ENCODE measurements at places on chromosomes 16 and 17.

DNA sequence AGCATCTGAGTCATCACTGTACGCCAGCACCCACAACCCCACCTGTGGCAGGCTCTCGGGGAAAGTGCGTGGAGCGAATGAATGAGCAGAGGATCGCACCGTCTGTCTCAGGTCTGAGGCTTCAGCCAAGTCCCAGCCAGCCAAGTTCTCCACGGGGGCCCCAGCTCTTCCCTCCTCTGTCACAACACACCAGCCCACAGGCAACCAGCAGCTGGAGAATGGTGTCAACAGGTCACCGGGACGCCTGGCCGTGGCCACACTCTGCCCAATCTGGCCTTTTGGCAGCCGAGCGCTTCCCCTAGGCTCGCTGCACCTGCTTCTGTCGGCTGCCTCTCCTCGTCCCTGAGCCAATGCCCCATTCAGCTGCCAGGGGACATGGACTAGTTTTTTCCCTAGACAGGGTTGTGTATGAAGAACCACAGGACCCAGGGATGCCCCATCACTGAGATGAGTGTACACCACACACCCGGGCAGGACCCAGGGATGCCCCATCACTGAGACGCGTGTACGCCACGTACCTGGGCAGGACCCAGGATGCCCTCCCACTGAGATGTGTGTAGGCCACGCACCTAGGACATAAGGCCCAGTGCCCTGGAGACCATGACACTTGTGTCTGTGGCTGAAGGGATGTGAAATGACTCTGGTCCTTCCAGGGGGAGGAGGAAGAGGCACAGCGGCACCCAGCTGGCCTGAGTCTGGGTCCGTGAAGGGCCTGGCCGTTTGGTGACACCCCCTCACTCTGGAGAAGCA lies 52.8 kb downstream of the ABR start:
- DNase-seq = no peak

DNA sequence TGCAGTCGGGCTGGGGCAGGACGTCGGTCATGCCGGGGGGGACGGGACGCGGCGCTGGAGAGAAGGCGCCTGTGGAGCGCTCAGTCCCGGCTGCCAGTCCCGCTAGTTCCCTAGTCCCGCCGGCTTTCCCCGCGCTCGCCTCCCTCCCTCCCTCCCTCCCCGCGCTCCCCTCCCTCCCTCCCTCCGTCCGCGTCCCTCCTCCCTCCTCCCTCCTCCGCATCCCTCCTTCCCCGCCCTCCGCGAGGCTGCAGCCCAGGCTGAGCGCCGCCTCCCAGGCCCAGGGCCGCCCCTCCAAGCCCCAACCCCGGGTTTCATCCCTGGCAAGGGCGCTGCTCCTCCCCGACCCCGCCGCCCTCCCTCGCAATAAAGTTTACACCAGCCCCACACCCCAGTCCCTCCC lies 34.8 kb downstream of the TIMM22 start:
- DNase-seq = no peak

GRCh38 chr17:58310511-58311428 lies 17.8 kb downstream of the TSPOAP1 start:
- no peak for DNase-seq

DNA sequence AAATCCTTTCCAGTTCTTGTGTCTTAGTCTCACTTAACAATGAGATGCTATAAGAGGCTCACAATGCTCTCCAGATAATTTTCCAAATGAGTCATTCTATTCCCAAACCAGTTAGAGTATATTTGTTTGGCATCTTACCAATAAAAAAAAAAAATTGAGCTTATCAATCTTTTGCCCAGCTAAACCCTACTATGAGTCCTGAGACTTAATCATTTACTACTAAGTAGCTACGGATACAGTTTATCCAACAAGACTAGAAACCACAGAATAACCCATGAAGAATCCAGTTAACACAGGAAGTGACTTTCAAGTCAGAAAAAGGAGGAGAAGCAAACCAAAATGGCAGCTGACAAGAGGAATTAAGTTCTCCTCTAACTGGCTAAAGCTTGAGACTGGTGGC lies 330.3 kb upstream of the XYLT1 start:
- DNase-seq = no peak

- no peak for DNase-seq
Observed at GRCh38 chr17:4329838-4330237, 36.6 kb downstream of the UBE2G1 start.

GRCh38 chr17:67054011-67054591 lies 9.7 kb downstream of the CACNG1 start:
- DNase-seq = no peak

GRCh38 chr17:45123930-45124796 lies 8.2 kb downstream of the PLCD3 start:
- peak; percentile 85 for DNase-seq

GRCh38 chr17:55442953-55443683 lies 21.5 kb upstream of the MMD start:
- DNase-seq = no peak

GRCh38 chr16:27235055-27235937 lies 32.0 kb downstream of the KDM8 start:
- DNase-seq = peak; percentile 99

GRCh38 chr17:74544991-74545842 lies 698 bp downstream of the CD300C start:
- DNase-seq = no peak

DNA sequence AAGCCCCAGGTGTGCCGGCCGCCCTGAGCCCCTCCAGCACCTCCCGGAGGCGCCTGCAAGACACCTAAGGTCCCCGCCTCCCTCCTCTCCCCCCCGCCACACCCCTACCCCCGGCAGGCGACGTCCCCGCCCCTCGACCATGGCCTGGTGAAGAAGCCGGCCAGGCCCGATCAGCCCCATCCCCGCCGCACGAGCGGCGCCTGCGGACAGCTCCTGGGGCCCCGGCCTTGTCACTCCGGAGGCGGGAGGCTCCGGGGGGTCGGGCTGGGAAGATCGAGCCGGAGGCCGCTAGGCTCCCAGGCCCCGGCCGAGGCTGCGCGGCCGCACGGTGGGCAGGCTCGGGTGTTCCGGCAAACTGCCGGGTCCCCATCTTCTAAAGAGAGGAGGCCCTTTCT lies 405 bp upstream of the ACE start:
- DNase-seq = no peak

DNA sequence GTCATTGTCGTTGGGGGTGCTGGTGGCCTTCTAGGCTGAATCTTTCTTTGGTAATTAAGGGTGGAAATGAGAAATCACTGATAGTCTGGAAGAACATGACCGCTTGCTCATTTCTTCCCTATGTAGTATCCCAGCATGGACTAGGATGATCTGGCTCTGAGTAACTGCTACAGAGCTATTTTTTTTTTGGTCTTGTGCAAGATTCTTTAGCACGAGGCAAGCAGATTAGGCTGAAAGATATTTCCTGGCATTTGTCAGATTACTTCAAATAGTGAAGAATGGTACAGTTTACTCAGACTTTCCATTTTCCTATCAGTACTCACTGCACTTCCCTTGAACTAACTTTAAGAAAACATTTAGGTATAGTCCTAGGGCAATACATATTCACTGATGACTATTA lies 89.0 kb downstream of the SYCE1L start:
- no peak for DNase-seq

DNA sequence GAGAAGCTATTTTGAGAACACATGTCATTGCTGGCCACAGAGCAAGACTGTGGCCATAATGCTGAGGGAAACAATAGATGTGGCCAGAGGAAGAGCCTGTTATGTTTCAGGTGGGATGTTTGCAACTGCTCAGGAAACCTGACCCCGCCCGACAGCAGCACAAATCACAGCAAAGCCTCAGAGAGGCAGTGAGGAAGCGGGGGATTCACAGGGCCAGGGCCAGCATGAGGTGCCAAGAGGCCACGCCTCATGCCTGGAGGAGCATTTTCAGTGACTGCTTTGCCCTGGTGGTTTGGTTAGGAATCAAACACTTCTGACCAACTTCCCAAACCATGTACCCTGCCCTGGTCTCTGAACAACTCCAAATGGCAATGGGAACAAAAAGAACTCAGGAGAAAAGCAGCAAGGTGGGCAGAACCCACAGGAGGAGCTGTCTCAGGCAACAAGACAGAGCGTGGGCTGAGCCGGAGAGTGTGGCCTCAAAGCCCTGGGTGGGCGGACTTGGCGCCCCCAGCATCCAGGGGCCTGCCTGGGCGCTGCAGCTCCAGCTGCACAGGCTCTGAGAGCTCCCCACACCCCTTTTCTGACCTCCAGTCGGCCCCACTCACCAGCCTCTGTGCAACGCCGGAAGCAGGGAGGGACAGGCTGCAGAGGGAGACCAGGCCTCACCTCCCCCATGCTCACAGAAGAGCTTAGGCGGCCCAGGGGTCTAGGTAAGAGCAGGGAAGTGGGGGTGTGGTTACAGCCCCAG lies 20.6 kb downstream of the HIC1 start:
- no peak for DNase-seq

DNA sequence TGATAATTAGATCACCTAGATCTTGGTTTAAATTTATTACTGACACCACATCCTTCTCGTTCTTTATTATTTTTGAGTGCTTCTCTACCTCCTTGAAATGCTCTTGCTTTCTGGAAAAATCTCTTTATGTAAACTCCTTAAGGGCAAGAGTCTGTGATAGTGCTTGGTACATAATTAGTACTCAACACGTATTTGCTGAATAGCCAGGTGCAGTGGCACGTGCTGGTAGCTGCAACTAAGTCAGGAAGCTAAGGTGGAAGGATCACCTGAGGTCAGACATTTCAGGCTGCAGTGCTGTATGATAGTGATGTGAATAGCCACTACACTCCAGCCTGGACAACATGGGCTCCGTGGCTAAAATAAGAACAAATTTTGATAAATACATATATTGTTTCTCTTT lies 63.0 kb downstream of the PPM1E start:
- DNase-seq = no peak

DNA sequence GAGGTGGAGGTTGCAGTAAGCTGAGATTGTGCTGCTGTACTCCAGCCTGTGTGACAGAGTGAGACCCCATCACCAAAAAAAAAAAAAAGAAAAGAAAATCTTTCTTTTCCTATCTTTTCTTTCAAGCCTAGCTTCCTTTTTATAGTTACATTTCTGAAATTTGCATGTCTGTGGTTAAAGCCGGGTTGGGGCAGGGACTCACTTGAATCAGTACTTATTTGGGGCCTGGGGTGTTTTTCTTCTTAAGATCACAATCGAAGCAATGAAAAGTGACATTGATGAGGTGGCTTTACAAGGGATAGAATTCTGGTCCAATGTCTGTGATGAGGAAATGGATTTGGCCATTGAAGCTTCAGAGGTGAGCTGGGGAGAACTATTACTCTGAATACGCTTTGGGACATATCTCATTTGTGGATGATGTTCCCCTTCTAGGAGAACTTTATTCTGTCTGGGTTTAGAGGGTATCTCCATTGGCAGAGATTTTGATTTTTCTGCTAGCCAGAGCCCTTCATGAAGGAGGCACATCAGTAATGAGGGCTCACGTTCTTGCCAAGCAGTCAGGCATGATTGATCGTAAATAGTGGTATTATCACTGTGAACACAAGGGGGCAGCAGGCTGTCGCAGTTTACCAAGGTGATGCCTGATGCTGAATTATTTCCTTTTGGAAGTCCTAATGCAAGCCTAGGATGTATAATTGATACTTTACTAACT lies 14.3 kb downstream of the KPNB1 start:
- peak; percentile 78 for DNase-seq

GRCh38 chr16:6193718-6194117 lies 1096.1 kb upstream of the EEF2KMT start:
- DNase-seq = no peak

DNA sequence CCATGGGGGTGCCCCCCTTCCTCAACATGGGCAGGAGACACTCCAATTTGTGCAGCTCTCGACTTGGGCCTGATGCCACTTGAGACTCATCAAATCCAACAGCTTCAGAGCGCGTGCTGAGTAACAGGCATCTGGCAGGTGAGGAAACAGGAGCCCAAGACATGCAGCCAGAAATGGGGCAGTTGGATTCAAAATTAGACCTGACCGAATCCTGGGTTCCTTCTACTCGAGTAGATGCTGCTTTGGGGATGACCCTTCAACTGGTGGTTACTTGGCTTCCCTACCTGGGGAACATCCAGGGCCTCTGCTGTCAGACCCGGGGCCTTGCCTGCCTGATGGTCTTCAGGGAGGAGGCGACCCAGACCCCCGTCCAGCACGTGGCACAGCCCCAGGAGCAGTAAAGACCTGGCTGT lies 488 bp upstream of the NTN3 start:
- no peak for DNase-seq

DNA sequence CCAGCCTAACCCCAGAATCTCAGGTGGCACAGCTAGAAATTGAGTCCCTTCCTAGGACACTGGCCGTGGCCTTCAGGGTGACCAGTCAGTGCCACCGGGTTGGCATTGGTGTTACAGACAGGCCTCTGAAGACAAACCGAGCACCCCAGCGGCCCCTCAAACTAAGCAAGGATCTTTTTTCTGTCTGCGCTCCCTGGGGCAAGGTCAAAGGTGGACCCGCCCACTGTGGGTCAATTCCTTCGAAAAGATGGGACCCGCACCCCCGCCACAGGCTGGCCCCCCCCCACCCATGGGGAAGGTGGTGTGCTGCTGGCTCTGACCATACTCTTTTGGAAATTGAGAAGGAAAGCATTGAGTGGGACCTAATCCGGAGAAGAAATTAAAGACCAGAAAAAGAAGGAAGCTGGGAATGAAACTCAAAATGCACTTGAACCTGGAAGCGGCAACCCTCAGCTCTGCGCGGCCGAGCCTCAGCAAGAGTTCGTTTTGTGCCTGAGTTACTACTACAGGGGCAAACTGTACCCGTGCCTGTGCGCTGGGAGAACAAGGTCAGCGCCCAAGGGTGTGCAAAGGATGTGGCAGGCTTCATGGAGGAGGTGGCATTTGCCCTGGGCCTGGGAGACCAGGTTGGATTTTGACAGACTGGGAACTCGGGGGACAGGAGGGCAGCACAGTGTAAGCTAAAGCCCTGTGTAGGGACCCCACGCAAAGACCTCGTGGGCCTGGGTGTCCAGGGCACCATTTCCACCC lies 20.4 kb downstream of the TMC6 start:
- no peak for DNase-seq

- no peak for DNase-seq
Observed at GRCh38 chr16:1492082-1492922, 858 bp upstream of the TELO2 start.

- DNase-seq = no peak
Observed at GRCh38 chr16:89349947-89350633, 132.6 kb downstream of the ZNF778 start.

- no peak for DNase-seq
Observed at GRCh38 chr16:11892761-11893160, 23.0 kb downstream of the GSPT1 start.

- DNase-seq = no peak
Observed at GRCh38 chr17:48176471-48176855, 68.9 kb downstream of the SNX11 start.

- no peak for DNase-seq
Observed at GRCh38 chr16:24145927-24146326, 110.2 kb upstream of the CACNG3 start.

GRCh38 chr17:74639704-74640151 lies 16.2 kb upstream of the CD300E start:
- peak; percentile 69 for DNase-seq
